Mesangial cell (primary cell): ENCODE measurements at places on chromosomes 16 and 17. TPM values are rescaled to one million over a fixed set of nuclear protein-coding genes. Genes with fewer than 3 reads are reported as not detected.

The MEOX1 gene
- not detected in 2 replicates for total RNA-seq

The TBC1D3L gene
- 3.9 TPM in 1 of 2 replicates, not detected in the other for total RNA-seq

The CACNG5 gene
- not detected in 2 replicates for total RNA-seq

The EFNB3 gene
- 0.81 and 3.8 TPM in 2 replicates for total RNA-seq

The IL17C gene
- total RNA-seq = not detected in 2 replicates

The YBX2 gene
- total RNA-seq = 0.16 and 0.63 TPM in 2 replicates

The ABCA8 gene
- total RNA-seq = under 0.01 and 0.38 TPM in 2 replicates

The ENO3 gene
- total RNA-seq = 2.0 and 5.2 TPM in 2 replicates

The SLC5A10 gene
- total RNA-seq = 0.13 TPM in 1 of 2 replicates, not detected in the other

The GAST gene
- total RNA-seq = not detected in 2 replicates

The MRPL12 gene
- total RNA-seq = 86.6 and 220 TPM in 2 replicates

The LPO gene
- total RNA-seq = not detected in 2 replicates

The RASD1 gene
- total RNA-seq = 0.33 and 2.9 TPM in 2 replicates

The RAB37 gene
- under 0.01 TPM in 1 of 2 replicates, not detected in the other for total RNA-seq

The ZNF778 gene
- total RNA-seq = 4.6 and 8.9 TPM in 2 replicates
